AG04450 (cell line): ENCODE measurements at places on chromosomes 5 and 9.

- no peak for DNase-seq
Observed at GRCh38 chr5:33048315-33048714, 337.2 kb downstream of the NPR3 start.

DNA sequence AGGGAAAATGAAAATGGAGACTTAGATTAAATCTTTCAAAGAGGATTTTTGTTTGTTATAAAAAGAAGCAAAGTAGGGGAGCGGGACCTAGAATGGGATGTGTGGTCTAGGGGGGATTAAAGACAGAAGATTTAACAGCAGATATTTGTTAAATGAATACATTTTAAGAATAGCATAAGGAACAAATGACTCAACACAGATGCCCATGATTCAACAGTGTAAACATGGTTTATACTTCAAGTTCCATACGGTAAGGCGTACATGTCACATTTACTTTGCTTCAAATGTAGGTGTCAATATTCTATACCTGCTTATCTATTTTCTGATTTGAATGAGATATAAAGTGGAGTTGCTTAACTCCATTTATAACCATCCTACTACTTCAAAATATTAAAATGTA lies 1.5 kb downstream of the TICAM2 start:
- no peak for DNase-seq

DNA sequence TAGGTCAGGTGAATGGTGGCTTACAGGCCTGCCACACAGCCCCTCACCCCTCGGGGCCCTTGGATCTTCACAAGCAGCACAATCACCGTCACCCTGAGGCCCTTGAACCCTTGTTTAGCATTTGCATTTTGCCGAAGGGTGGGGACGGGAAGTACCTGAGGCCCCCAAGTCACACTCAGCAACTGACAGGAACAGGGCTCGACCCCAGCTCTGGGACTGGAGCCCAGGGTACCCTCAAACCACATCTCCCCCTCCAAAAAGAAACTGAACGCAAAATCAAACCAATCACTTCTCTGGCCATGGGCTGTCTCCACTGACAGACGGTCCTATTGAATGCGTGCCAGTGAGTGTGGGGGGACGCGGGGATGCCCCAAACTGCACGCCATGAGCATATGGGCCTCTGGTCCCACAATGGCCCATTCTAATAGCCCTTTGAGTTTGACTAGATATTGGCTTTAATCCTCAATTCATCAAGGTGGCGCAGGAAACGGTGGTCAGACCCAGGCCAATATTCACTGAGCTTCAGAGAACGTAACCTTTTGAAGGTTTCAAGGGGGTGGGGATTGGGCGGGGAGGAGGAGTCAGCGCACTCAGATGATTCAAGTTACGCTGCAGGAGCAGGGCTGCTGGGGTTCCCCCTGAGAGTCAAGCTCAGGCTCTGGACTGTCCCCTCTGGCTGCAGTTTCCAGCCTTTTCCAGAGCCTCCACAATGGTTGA lies 176.0 kb downstream of the DAB2IP start:
- no peak for DNase-seq

DNA sequence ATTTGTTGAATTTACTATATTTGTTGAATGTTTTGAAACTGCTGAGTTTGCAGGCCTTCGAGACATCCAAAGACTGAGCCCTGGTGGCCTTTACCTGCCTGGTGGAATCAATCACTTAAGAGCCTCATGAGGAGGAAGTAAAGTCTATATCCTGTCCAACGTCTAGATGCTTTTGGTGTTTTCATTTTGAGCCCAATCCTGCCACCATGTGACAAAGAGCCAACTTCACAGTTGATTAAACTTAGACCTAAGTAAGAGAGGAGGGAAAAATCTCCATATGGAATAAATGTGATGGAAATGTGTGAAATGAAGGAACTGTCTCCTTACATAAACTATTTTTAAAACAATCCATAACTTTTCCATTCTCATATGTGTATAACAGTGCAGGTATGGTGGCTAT lies 220.1 kb downstream of the PRR16 start:
- no peak for DNase-seq

DNA sequence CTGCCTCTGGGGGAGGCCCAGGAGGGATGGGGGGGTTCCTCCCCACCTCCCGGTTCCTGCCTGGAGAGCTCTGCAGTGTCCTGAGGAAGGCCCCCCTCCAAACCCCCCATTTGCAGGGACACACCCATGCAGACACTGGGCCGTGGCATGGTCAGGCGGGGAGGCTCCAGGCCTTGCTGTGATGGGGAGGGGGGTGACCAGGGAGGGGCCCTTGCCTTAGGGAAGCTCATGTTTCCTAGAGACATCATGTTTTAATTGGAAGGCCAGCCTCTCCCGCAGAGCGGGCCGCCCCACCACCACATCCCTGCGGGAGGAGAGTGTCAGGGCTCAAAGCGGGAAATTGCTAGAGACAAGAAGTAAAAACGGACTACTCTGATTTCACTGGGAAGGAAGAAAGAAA lies 12.0 kb downstream of the PRRX2 start:
- DNase-seq, result no peak

DNA sequence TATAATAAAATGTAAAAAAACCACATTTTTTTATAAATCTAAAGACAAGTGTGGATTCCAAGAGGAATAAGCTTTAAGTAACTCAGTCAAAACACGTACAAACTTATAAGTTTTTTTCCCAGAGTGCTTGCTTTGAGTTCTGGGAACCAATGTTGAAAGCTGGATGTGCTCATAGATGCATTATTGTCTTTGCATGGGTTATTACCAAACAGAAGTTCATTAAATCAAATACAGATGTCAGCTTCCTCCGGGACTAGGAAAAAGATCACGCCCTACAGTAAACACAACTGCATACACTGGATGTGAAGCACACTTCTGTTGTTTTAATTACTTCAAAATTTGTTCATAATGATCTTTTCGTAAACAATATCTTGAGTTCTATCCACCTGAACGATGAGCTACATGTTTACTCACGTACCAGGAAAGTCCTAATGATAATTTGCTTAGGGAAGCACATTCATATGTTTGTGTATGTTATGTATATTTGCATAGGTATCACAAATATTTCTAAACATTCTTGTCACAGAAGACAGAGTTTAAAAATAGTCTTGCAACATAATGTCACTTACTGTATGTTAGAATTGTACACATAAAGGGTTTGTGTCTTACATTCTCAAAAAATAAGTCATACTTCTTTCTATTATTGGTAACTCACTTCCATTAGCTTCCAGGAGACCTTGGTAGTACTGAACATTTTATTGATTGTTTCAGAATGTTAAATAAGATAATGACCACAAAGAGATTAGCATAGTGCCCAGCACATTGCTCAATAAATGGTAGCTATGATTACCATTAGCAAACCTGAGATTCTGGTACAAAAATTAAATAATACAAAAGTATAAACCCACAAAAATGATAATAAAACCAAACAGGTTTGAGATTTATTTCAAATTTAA lies 427.4 kb downstream of the CETN3 start:
- no peak for DNase-seq

GRCh38 chr5:50969151-50970031 lies 303.0 kb downstream of the PARP8 start:
- no peak for DNase-seq

DNA sequence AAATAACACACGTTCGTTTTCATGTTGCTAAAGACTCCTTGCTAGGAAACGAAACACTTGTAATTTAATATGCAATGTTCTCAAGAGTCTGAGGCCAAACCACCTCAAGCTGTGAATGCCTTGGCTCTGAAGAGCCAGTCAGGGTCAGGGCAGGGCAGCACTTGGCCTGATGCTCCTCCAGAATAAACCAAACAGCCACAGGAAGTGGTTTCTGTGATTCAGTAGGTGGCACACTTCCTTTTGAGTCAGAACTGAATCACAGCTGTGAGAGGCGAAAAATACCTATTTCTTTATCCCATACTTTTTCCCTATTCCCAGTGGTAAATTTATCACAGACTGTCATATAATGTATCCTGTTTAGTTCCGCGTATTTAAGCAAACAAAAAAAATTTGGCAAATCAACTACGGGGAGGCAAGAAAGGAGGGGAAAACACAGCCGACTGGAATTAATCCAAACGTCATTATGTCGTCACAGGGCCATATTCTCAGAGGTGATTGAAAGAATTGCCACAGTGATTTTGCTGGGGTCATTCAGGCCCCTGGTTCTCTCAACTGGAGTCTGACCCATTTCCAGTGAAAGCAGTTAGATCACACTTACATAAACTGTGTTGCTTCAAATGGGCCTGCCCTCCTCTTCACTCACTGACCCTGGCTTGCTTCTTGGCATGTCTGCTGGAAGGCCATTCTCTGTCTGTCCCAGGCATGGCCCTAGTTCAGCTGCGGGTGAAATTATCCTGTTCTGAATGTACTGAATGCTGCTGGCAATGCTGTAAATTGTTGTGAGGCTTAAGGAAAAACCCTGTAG lies 71.2 kb downstream of the ARRDC3 start:
- peak; percentile 96 for DNase-seq

DNA sequence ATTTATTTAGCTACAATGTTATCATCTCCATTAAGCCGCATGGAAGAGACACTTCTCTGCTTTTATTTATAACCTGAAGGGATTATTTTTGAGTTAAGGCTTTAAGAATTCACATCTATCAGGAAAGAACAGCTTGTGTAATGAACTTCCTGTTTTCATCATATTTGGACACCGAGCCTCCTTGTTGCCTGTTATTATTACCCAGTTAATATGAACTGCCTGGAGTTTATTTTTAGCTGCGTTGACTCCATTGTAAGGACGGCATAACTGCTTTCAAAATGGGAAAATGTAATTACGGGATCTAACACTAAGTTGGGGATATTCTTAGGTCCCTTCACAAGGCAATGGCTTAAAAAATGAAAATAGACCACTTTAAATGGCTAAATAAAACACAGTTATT lies 89.0 kb upstream of the NR4A3 start:
- DNase-seq, result no peak

- no peak for DNase-seq
Observed at GRCh38 chr5:3121813-3122212, 370.3 kb upstream of the IRX2 start.

- no peak for DNase-seq
Observed at GRCh38 chr9:87872079-87872624, 10.5 kb upstream of the SPATA31E1 start.

DNA sequence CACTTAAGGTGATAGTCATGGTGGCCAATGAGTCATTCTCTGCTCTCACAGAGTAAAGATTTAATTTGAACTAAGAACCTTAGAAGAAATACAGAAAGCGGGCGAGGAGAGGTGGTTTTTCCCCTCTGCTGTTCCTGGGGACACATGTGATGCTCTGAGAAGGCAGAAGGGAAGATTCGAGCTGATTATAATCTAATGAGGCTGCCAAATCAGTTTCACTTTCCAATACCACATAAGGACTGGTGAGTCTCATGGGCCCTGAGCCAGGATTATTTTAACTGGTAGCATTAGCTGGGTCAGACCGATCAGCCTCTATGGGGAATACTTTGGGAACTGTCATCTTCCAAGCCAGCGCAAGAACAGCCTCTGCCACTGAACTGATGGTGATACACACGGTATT lies 116.5 kb downstream of the SLC1A3 start:
- no peak for DNase-seq

DNA sequence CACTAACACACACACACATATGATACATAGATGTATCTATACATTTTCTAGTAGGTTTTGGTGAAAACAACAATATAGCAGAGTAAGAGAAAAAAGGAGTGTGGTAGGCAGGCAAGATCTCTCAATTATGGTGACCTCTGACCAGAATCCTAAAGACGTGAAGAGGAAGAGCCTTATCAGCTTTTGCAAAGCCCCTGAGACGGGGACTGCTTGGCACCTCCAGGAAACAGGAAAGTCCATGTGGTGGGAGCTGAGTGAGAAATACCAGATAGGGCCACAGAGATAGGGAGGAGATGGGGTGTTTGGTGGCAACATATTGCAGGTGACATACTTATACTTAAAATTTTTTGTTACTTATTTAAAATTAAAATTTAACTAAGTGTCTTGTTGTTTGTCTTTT lies 39.9 kb upstream of the CTXN3 start:
- no peak for DNase-seq

GRCh38 chr9:20353524-20353923 lies 268.8 kb downstream of the MLLT3 start:
- DNase-seq, result no peak
